ENCODE measurements at places on chromosomes 2 and 18. TPM values are rescaled to one million over a fixed set of nuclear protein-coding genes. Genes with fewer than 3 reads are reported as not detected.

DNA sequence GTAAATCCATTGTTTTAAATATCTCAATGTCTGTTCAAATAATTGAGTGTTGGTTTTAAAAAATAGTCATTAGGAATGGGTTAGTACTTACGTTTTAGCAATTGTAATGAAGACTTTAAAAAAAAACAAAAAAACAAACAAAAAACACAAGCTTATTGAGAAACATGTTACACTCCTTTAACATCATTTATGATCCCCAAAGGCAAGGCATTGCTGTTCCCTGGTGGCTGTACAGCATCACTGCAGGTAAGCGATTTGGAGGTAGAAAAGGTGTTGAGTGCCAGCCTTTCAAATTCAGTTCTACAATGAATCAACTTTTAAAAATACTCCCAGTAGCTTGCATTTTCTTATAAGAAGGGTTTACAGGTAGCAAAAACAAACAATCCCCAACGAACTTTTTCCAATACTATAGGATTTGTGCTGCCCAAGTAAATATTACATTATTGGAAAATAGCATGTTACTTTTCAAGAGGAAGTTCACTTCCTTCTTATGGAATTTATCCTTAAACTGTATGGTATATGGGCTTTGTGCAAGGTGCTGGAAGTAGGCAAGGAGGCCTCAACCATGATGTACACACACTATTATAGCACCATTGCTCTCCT is 27.5 kb downstream of the CNRIP1 start:
- DNase-seq: no peak

DNA sequence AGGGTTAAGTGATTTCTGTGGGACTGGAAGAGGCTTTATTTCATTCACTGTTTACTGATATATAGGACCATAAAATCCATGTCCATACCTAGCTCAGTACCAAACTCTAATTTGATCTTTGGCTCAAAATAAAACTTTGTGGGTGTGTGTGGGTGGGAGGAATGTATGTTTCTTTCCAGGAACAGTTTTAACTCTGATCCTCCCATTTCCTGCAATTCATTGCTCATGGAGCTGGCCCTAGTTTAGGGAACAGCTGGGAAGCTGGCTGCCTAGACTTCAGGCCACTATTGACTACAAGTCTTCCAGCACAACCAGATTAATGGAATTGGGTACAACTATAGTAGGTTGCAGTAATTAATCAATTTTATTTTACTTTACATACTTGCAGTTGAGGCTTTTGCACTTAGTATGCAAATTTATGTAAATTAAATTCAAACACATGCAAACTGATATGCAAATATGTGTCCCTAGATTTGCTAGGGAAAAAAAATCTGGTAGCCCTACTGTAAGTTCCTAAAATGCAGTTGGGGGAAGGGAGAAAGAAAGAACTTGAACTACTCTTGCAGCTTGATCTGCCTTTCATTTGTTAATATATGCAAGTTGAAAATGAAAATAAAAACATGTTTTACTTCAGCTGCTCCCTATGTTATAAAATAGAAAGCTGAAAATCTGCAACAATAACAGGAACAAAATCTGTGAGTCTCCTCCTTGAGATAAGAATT is 1070.3 kb upstream of the CELF4 start:
- peak; percentile 20 for DNase-seq

DNA sequence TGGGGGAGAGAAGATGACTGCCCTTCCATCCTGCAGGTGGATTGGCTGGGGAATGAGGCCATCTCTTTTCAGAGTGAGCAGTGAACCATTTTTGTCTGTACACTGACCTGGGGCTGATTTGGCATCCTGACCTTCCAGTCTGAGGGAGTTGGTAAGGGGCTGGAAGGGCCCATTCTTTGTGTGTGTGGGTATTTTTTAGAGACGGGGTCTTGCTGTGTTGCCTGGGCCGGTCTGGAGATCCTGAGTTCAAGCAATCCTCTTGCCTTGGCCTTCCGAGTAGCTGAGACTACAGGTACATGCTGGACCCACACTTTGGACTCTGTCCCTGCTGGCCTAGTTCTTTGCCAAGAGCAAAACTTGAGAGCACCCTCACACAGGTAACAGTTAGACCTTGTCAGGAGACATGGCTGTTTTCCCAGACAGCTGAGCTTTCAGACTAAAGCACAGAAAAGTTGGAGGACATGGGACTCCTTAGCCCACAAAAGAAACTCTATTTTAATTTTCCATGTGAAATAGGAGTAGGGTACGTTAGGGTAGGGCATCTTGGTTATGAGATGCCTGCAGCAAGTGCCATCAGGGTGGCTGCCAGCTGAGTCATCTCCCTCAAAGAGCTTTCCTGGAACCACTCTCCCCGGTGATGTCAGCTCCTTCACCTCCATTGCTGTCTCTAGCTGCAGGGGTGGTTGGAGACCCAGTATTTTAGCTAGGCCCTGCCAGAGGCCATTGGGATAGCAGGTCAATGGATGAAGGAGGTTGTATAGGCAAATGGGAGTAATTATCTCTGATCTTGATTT is 60.7 kb downstream of the DGKD start:
- DNase-seq: no peak

DNA sequence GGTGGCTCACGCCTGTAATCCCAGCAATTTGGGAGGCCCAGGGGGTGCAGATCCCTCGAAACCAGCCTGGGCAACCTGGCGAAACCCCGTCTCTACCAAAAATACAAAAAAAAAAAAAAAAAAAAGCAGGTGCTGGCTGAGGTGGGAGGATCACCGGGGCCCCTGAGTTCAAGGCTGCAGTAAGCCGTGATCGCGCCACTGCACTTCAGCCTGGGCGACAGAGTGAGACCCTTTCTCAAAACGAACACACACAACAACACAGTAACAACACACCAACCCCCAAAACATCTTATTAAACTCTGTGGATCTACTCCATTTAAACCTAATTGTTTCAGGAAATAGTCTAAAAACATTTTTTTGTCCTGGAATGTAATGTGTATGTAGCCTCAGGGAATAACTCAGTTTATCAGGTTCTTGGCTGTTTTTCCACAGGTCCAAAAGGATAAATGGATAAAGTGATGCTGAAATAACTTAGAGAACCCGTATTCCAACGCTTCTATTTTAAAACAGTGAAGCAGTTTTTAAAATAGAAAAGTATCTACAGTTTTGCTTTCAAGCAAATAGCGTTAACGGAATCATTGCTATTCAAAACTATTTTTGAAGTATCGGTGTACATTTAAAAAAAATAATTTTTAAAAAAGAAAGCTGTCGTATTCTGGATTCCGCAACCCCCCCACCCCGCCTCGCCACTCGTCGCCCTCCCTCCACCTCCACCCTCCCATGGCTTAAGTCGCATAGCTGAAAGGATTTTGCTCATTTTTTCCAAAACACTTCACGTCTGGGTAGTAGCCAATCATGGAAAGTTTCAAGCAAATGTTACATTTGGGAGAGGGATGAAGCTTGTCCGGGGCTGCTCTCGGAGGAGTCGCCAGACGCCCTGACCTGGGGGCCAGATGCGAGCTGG is 895 bp upstream of the GLS start:
- no peak for DNase-seq

- DNase-seq: no peak
These were observed 14.0 kb downstream of the YIPF4 start for GRCh38 chr2:32291746-32292145.

DNA sequence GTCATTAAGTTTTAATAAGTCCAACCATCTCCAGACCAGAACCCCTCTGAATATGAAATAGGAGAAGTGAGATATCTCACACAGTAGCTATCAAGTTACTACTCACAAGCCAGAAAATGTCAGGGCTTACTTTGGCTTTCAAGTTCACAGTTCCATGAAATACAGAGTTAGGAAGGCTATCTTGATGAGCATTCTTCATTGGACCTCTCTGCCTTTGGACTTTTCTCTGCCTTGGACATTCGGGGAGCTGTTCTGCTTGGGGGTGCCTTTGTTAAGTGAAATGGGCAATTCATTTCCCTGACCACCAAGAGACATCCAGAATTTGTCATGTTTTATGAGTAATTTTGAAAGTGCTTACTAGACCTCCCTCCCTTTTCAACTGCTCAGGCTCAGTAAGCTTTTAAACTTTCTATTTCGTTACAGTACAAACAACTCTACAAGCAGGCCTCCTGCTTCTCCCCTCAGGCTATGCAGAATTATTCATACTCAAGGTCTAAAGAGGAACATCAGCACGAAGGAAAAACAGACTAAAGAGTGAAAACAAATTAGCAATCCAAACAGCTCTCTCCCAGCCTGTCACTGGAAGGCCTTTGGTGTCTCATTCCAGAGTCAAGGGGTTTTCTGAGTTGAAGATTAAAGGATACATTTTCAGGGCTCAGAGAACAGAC is 95.3 kb downstream of the MREG start:
- no peak for DNase-seq

DNA sequence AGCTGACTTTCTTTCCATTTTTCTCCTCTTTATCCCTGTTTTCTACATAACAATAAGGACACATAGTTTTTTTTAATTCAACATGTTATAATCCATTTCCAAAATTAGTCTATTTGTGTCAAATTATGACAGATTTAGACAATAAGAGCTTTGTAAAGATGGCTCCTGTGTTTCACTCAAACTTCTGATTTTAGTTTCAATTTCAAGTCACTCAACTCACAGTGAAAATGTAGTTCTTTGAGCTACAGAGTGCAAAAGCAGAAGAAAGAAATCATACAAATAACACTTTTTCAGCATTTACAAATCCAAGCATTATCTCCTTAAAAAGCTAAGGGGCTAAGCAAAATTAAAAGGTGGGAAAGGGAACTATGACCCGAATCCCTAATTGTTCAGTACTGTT is 340.7 kb upstream of the TRIB2 start:
- DNase-seq: no peak

DNA sequence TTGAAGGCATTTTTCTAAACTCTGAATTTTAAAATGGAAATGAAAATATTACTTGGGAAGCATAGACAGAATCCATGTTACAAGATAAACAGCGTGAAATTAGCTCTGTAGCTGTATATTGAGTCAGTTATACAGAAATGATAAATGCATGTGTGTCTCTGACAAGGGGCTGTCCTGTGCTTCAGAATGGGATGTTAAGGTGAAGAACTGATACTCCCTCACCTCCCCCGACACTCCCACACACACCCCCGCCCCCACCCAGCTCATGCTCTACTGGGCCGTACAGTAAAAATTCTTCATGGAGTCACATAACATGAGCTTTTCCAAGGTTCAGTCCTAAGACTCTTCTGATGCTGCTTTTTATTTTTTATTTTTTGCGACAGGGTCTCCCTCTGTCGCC is 869 bp upstream of the THUMPD2 start:
- DNase-seq: no peak

GRCh38 chr18:49847524-49847923 is 34.2 kb upstream of the ACAA2 start:
- no peak for DNase-seq

GRCh38 chr2:217905896-217906295 is 96.9 kb downstream of the TNS1 start:
- DNase-seq: no peak

DNA sequence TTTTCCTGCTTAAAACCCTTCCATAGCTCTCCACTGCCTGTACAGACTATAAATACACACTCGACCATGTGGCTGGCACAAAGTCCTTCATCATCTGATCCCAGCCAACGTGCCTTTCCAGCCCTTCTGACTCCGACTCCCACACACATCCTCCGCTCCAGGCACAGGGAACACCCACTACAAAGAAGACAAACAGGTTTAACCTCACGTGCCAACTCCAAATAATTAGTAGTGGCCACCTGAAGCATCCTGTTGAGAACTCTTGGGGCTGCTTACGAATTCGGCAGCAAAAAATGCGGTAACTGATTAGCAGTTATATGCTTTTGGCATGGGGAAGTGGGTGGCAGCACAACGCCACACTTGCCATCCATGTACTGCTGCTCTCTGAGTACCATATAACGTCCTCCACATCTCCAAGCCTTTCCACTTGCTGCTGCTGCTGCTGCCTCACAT is 12.1 kb downstream of the SPIRE1 start:
- no peak for DNase-seq

DNA sequence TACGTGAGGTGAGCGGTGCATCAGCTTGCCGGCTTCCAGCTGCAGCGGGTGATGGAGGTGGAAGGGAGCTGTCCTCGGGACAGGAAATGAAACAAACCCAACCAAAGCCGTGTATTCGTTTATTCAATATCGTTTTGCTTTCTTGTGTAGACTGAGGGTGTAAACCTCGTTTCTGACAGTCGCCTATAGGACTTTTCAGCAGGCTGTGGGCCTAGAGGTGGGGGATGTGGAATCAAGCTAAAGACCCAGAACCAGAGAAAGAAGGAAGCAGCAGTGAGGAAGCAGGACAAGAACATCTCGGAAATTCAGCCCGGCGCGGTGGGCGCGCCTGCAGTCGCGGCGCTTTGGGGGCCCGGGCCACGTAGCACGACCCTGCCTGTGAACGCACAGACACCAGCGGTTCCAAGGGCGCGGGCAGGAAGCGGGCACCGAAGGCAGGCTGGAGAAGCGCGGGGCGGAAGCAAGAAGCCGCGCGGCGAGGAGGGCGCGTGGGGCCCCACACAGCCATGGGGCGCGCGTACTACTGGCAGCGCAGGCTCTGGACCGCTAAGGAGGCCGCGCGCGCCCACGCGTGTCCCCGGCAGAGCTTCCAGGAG is 755 bp upstream of the ATP9B start:
- no peak for DNase-seq

- DNase-seq: no peak
These were observed 78.2 kb downstream of the DYSF start for GRCh38 chr2:71531522-71532047.

DNA sequence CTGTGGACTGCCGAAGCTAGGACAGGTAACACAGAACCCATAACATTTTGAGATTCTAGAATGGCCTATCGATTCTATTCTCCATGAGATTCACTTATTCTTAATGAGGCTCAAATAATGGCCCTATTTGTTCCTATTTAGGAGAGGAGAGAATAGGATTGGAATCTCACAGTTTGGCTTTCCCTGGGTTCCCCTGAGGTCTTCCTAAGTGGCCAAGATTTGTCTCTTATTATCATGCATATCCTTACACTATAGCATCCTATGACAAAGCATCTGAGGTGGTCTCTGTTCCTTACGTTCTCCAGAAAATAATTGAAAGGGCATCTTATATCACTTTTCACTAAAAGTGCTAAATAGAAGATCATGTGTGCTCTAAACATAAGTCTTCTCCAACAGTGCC is 9.5 kb downstream of the WDPCP start:
- no peak for DNase-seq

DNA sequence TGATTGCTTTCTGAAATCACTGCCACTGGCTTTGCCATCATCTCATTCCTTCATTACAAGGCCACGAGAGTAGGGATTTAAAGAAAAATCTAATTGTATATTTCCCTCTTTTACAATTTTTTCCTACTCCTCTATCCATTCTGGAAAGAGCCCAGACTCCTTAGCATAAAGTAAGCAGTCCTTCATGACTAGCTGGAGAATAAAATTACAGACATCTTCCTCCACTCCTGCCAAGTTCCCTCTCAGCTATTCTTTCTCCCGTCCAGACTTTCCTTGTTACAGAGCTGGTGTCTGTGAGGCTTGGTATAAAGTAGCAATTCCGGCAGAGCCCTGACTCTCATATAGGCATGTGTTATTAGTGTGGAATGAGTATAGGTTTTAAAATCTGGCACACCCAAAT is 806.8 kb downstream of the PLCL1 start:
- no peak for DNase-seq

The SERPINB5 gene
- 5.6 TPM for polyA plus RNA-seq

The REEP1 gene
- polyA plus RNA-seq: 39.5 TPM

The NAT8 gene
- not detected for polyA plus RNA-seq

Data from urinary bladder (tissue), 4 donors.